ENCODE measurements at places on chromosomes 5 and 9.

DNA sequence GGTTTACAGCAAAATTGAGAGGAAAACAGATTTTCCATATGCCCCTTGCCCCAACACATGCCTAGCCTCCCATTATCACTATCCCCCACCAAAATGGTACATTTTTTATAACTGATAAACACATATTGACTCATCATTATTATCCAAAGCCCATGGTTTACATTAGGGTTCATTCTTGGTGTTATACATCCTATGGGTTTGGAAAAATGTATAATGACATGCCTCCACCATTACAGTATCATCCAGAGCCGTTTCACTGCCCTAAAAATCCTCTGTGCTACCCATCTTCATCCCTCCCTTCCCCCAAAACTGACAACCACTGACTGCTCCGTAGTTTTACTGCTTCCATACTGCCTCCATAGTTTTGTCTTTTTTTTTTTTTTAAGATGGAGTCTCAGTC is 111.1 kb downstream of the ACTL7B start:
- no peak for DNase-seq

- DNase-seq: no peak
These were observed 14.7 kb upstream of the ENC1 start for GRCh38 chr5:74655206-74655605.

- DNase-seq: no peak
These were observed 174.1 kb downstream of the PRELID2 start for GRCh38 chr5:145660897-145661640.

GRCh38 chr5:8749556-8749955 is 796.3 kb downstream of the SEMA5A start:
- no peak for DNase-seq

GRCh38 chr9:1261879-1262766 is 212.0 kb downstream of the DMRT2 start:
- DNase-seq: no peak

- DNase-seq: no peak
These were observed 18.6 kb upstream of the TJP2 start for GRCh38 chr9:69155341-69156030.

DNA sequence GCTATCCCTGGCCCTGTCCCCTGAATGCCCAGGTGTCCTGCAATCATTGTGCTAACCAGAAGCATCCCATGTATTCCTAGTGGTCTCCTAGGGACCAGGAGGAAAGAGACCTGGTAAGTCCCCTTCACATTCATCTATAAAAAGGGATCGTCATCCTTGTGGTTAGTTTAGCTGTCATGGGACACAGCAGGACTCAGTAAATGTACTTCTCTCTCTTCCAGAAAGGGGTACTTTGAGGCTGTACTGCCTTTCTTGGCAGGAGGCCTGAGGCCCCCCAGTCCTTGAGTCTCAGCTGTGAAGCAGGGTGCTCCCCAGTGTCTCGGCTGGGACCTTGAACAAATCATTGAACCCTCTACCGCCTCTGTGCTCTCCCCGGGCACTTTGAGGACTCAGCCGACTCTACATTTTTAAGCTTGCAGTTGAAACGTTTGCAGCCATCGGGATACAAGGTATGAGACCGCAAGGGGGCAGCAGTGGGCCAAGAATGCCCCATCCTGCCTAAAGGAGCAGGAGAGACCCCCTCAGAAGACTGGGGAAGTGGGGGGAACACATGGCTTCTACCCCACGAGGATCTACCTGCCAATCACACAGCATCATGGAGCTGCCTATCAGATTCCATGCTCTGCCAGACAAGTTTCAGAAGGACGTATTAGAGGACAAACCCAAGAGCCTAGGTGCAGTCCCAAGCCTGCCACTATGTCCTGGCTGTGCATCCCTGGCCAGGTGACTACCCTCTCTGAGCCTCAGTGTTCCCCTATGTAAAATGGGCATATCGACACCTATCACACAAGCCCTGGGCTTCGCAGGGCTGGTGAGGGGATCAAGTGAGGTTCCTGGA is 2.4 kb upstream of the PHYKPL start:
- peak; percentile 58 for DNase-seq

- no peak for DNase-seq
These were observed 59.5 kb downstream of the FGF10 start for GRCh38 chr5:44329716-44330115.

DNA sequence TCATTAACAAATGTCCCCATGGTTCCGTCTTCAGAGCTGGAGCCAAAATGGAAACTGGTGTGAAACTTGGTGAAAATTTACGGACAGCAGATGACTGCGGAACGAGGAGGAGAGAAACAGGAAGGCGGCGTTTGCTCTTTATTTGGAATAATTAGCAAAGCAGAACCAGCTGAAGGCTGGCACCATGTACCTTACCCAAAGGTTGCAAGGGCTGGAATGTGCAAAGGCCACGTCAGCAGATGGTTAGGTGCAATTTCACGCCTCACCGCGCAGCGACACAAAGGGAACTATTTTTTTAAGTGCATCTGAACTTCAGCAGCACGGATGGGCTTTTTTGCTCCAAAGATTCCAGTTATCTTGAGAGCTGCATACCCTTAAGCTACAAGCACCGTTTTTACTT is 127.4 kb downstream of the COL23A1 start:
- DNase-seq: no peak

DNA sequence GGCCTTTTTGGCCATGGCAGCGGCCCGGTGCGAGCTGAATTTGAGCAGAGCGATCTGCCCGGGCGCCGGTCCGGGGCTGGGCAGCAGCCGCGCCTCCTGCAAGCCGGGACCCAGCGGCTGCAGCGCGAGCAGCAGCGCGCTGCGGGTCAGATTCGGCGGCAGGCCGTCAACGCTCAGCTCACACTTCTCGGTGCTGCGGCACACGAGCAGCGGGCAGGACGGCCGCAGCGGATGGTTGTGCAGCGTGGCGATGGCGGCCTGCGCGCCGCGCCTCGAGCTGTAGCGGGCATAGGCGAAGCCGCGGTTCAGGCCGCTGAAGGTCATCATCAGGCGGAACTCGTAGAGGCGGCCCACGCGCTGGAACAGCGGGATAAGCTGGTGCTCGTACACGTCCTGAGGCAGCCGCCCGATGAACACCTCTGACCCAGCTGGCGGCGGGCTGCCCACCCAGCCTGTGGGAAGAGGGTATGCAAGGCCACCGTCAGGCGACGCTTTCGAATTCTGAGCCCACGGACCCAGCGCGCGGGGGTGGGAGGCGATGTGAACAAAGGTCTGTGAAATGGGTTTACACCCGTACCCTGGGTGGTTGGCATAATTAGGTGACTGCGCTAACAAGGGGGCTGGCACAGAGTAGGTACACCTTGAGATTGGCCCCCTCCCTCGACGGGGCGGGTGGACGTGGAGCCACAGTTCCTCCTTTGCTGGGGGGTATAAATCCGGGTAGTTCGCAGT is 755 bp downstream of the DND1 start:
- DNase-seq: peak; percentile 13

DNA sequence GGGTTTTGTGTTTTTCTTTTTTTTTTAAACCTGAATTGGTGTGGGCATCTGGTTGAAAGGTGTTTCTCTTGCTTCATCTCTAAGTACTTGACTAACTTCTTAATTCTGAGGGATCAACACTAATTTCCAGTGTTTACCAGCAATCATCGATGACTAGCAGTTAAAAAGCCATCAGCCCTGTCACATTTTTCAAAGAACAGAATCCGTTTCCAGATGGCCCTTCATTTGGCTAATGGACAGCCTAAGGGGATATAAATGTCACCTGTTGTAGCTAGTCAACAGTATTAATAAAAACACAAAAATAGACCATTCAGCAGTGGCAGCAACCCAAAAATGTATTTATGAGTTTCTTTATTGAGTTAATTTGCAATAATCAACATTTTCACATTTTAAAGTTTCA is 1076.5 kb downstream of the MAT2B start:
- no peak for DNase-seq

Data from globus pallidus (tissue), 1 donor.